ENCODE measurements at places on chromosomes 6 and 20.

- DNase-seq = no peak
Observed at GRCh38 chr6:153092082-153093013, 38.7 kb downstream of the RGS17 start.

DNA sequence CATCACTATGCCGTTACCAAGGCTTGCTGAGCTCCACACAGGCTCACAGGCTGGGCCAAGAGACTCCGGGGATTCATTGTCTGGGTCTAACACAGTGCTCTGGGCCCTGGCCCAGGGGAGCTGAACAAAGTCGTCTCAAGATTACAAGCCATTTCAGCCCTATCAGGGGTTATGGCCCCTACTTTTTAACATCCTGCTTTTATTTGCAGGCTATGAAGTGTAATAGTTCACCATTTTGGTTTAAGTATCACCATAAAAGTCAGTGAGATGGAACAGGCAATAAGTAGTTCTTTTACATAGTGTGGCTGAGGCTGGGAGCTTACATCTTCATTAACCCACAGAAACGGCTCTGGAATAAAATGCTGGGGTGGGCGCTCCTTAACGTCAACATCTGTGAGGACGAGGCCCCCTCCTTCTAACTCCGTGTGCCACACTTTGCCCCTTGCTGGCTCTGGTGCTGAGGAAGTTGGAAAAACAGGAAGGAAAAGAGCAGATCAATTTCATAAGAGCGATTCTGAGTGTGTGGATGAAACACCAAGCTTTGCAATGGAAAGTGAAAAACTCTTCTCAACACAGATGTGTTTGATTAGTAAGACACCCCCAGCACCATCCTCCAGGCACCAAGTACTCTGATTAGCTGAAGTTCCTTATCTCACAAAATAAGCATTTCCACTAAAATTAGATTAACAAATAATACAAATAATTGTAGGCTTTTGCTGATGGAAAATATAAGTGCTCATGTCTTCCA is 447.3 kb downstream of the MAFB start:
- DNase-seq = no peak

- no peak for DNase-seq
Observed at GRCh38 chr20:25549843-25550477, 35.4 kb downstream of the NINL start.

- DNase-seq = no peak
Observed at GRCh38 chr6:138863321-138863720, 67.4 kb downstream of the ECT2L start.

GRCh38 chr6:118896339-118897136 is 2.6 kb downstream of the ASF1A start:
- DNase-seq = no peak

GRCh38 chr6:118771253-118771652 is 119.9 kb upstream of the CEP85L start:
- DNase-seq = no peak

- no peak for DNase-seq
Observed at GRCh38 chr6:169046483-169047192, 207.0 kb downstream of the THBS2 start.

- no peak for DNase-seq
Observed at GRCh38 chr6:44074813-44075646, 52.2 kb downstream of the MRPL14 start.

DNA sequence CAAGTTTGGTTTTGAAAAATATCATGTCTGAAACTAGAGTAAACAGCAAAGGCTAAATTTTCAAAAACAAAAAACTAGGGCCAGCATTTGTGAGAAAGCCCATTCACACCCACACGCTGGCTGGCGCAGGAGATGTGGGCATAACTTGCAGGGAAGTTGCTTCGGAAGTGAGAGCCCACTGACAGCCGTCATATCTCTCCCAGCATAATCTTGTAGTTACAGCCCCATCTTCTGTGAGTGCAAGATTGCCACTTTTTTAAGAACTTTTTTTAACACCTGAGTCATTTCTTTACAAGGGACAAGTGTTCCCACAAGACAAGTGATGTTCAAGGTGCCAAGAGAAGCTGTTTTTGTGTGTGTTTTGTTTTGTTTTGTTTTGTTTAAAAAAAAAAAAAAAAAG is 212.5 kb upstream of the CNR1 start:
- no peak for DNase-seq

GRCh38 chr20:14700639-14700960 is 363.2 kb upstream of the FLRT3 start:
- no peak for DNase-seq

GRCh38 chr6:20770773-20771172 is 236.5 kb downstream of the CDKAL1 start:
- no peak for DNase-seq

- DNase-seq = no peak
Observed at GRCh38 chr20:40993794-40994540, 34.7 kb upstream of the TOP1 start.

DNA sequence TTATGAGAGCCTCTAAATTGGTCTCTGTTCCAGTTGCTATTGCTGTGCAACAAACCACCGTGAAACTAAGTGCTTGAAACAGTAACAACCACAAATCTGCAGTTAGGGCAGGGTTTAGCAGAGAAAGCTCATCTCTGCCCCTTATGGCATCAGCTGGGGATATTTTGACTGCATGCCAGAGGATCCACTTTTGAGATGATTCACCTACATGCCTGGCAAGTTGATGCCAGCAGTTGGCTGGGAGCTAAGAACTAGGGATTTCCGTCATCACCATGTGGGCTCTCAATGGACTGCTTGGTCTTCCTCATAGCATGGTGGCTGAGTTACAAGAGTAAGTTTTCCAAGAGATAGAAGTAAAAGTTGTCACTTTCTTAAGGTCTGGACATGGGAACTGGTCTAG is 35.1 kb downstream of the PLCB4 start:
- DNase-seq = no peak

DNA sequence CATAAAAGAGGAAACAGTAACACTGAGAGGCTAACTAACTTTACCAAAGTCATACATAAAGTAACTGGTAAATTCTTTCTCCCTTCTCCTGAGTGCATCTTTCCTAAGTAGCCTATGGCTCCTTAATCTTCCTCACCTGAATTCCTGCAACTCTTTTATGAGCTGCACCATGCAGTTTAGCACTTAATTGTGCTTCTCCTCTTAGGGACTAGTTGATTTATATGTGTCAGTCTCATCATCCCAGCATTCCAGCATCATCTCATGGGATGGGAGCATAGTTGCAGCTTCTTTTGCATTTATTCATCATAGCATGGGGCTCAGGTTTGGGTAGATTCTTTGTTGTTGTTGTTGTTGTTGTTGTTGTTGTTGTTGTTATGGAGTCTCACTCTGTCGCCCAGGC is 3.5 kb upstream of the TSPYL1 start:
- DNase-seq = no peak
